ENCODE measurements at places on chromosomes 7 and 10. TPM values are rescaled to one million over a fixed set of nuclear protein-coding genes. Genes with fewer than 3 reads are reported as not detected.
A peak's percentile ranks its signal among the peaks of the same experiment; 100 is the strongest.

DNA sequence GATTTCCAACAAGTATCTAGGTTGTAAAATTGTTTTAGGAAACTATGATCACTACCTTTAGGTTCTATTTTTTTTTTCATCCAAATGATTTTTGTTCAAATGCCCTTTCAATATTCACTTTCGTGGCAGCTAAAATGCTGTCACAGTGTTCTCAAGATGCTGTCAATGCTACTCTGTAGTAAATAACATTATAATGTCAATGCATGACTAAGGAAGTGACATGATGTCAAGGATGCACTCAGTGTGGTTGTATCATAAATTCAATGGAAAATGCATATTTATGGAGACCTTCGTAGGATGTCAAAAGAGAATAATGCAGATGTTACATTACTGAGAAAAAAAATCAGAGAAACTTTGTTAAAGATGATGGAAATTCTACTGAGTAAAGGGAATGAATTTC is 673.8 kb downstream of the ANKRD7 start:
- DNase-seq = no peak

- DNase-seq = peak; percentile 34
These were observed 192.7 kb downstream of the CELF2 start for GRCh38 chr10:11210211-11210922.

DNA sequence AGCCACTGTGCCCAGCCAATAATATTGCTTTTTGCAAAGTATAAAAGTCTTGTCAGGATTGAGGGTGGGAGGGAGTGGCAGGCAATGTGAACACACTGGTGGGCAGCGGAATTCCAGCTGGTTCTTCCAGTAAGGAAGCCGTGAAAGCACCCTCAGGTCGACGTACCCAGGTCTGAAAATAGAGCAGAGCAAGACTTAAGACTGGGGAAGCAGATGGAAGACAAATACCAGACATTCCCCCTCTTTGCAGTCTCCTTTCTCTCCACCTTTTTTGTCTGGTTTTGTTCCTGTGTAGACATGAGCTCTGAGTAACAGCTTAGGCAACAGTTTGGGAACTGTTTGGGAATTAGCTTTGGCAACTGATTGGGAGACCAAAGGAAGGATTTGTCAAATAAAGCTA is 17.6 kb upstream of the CSTF2T start:
- no peak for DNase-seq

- DNase-seq = no peak
These were observed 172.6 kb upstream of the THSD7A start for GRCh38 chr7:12004581-12004980.

- DNase-seq = no peak
These were observed 54.8 kb downstream of the AUTS2 start for GRCh38 chr7:69652947-69653701.

DNA sequence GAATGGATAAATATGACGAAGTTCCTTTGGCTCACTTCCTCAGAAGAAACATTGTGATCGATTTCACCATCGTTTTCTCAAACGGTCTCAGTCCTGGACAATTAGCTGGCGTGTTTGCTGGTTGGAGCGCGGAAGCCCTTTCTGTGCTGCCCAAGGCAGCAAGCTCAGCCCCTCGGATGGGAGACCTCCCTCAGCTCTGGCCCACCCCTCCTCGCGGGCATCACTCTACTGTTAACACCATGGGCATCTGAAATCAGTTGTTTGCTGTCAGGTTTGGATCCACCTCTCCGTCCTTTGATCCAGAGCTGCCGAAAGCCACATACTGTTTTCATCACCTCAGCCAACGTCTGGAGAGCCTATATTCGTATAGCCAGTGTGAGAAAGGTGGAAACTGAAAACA is 68.2 kb downstream of the C10orf143 start:
- DNase-seq = no peak

- DNase-seq = no peak
These were observed 35.8 kb upstream of the GPR37 start for GRCh38 chr7:124801330-124801895.

DNA sequence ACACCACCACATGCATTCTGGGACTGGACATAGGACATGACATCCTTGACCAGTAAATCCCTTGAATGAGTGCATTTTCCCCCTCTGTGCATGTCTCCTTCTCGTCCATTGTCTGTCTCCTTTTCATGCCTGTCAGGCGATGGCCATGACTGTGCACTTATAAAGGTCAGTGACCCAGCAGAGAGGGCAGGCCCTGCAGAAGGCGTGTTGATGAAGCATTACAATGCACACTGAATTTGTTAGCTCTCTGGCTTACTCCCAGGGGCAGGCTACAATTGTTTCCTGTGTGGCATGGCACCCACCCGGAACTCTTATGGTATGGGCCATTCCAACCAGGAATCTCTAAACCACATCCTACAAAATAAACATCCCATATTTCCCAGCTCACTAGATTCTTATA is 71.1 kb downstream of the SAMD9 start:
- no peak for DNase-seq

- no peak for DNase-seq
These were observed 61.4 kb downstream of the PLXDC2 start for GRCh38 chr10:19877466-19878255.

GRCh38 chr7:79531905-79532664 is 78.6 kb upstream of the MAGI2 start:
- no peak for DNase-seq

GRCh38 chr10:73585327-73585726 is 5.8 kb downstream of the USP54 start:
- DNase-seq = no peak

- no peak for DNase-seq
These were observed 161.9 kb downstream of the GRK5 start for GRCh38 chr10:119368991-119369869.

DNA sequence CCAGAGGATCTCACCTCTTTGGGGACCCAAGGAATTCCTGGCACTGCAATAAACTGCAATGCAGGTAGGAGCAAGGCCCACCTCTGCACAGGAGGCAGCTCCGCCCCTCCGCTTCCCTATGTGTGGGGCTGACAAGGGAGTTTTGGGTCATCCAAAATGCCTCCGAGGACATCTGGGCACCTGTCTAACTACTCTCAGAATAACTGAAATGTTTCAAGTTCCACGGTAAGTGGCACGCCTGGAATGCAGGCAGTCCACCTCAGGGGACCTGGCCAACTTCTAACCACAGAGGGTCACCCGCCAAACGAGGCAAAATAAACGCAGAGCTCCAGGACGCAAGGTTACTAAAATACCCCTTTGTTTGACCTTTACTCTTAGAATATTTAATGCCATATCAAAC is 102.5 kb downstream of the FGFR2 start:
- no peak for DNase-seq

- DNase-seq = no peak
These were observed 21.2 kb downstream of the MAT1A start for GRCh38 chr10:80268266-80268665.

DNA sequence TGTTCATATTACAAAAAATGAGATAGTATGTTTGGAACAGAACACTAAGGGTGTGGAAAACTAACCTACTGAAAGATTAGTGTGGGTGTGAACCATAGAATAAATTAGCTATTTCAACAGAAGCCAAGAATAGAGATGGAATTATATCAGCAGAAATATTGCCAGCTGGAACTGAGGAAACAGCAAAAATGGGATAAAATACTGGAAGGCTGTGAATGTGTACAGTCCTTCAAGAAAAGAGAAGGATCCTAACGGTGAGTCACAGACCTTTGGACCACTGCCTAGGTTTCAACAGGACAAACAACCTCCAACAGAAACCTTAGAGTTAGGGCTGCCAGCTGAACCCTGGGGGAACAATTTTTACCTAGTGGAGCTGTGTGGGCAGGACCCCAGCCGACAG is 395.0 kb downstream of the ZWINT start:
- DNase-seq = no peak

DNA sequence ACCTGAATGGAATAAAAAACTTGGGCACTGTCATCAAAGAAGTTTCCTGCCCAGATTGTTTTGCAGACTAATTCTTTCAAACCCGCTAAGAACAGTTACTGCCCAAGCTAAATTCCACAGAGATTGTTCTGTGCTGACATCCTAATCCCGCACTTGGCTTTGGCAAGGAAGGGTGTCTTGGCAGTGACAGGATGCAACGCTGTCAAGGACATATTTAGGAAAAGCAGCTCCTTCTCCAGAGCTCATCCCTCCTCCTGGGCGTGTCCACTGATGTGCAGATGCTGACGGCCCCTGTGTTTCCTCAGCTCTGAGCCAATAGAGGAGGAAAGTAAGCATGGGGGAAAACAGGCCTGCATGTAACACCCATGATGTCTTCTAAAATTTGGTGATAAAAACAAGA is 74.2 kb downstream of the EEPD1 start:
- DNase-seq = no peak

DNA sequence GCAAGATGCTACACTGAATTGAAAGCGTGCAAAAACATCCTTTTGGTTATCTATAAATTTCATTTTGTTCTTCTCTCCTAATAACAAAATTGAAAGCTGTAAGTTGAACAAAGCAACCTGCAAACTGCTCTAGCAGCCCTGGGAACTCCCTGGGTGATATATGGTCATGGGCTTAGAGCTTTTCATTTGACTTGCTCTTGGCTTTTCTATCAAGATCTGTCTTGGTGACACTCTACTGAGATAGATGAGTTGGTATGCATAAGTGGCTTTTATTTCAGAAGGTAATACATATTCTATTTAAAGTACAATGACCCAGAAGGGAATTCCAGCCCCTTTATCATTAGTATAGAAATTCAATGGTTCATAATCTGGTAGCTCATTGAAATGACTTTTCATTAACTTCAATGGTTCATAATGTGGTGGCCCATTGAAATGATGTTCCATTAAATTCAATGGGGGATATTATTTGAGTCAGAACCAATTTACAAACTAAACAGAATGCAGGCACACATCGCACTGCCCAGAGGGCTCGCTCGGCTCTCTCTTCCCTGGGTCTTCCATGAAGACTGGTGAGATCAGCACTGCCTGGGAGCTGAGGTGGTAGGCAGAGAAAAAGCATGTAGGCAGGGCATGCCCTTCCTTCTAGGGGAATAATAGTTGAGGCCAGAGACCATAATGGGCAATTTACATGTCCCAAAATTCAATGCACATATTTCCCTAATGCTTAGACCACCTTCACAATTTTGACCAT is 10.1 kb upstream of the KCNMA1 start:
- DNase-seq = no peak

DNA sequence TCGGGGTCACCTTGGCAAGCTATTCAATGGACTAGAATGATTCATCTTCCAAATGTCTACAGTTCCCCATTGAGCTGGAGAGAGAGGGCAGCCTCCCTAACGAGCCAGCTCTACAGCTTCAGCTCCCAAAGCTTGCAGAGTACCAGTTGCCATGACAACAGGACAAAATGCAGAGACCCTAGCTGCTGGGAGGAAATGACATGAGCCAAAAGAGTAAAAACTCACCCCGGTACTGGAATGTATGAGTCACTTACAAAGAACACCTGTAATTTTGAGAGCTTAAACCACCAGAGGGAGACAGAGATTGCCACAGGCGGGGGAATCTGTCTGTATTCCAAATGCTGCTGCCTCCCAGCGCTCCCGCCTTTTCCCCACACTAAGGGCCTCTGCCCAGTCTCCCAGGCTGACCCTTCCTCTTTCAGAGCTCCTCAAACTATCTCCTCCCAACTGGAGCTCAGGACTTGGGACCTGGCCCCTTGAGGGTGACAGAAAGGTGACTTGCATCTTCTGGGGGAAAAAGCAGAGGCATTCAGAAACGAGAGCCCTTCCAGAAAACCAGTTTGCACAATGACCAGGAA is 95.5 kb downstream of the CUL2 start:
- DNase-seq = peak; percentile 94

GRCh38 chr7:151759591-151760042 is 117.3 kb downstream of the PRKAG2 start:
- peak; percentile 74 for DNase-seq

DNA sequence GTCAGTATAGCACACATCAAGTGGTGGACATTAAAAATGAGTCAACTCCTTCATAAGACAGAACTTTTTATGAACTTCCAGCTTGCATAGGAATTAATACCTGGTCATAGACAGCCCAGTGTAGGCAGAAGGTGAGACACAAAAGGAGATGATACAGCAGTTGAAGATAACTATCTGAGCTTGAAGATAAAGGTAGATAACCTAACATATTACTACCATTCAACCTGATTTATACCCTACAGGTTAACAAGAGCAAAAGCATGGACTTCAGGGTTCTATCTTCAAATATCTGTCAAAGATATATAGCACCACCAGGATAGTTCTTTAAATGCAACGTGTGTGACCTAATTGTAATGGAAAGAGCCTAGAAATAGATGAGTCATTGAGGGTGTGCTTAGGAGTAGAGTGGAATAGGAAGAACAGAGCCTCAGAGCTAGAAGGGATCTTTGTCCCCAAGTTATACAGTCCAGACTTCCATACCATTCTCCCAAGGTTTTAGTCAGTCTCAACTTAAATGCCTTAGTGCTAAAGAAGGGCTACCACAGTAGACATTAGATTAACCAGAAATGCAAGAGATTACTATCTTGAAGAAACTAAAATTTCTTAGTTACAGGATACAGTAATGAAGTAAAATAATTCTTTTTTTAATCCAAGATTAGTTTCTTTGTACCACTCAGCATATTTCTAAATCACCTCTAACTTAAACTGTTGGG is 9.2 kb downstream of the ZNF800 start:
- no peak for DNase-seq

DNA sequence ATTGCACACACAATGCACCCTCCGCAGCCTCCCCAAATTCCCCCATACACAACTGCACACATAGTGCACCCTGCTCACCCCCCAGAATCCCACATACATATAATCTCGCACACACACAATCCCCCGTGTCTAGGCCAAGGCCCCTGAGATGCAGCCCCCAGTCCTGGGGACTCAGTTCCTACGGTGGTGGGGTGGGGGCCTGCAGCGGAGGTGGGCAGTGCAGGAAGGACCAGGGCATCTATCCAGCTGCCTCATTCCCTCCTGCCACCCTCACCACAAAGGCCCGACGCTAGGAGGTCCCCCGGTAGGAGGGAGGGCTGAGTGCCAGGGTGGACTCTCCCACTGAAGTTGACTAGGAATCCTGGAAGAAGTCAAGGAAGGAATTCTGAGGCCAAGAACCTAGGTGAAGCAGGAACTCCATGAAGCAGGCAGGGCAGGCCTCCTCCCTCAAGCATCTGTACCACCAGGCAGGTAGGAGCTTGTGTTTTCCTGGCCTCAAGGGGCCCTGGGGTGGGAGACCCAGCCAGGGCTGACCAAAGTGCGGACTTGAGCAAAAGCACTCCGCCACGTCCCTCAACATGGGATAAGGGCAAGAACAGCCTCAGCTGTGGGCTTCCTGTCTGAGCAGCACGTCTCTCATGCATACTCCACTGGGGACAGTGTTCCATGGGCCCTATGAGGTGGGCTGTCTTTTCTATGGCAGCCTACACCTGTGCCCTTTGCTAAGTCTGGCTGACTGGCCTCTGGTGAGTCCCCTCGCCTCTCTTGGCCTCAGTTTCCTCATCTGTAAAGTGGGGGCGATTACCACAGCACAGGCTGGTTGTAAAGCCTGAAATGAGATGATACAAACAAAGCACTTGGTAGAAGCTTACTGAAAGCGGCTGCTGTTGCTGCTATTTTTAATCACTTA is 145.7 kb downstream of the MAPK8 start:
- no peak for DNase-seq

HECW1 gene
- total RNA-seq = not detected

KNDC1 gene
- not detected for total RNA-seq

PTPN20 gene
- 0.76 TPM for total RNA-seq

TRUB1 gene
- 20.8 TPM for total RNA-seq

PLEKHS1 gene
- total RNA-seq = not detected

FKBP6 gene
- not detected for total RNA-seq

TRPV5 gene
- total RNA-seq = not detected

CYP2C18 gene
- not detected for total RNA-seq

NPFFR1 gene
- not detected for total RNA-seq

CCL24 gene
- total RNA-seq = not detected

GFRA1 gene
- total RNA-seq = 12.0 TPM

All from dermis microvascular lymphatic vessel endothelial cell (primary cell).